ENCODE measurements at places on chromosomes 6 and 20. TPM values are rescaled to one million over a fixed set of nuclear protein-coding genes. Genes with fewer than 3 reads are reported as not detected.

DNA sequence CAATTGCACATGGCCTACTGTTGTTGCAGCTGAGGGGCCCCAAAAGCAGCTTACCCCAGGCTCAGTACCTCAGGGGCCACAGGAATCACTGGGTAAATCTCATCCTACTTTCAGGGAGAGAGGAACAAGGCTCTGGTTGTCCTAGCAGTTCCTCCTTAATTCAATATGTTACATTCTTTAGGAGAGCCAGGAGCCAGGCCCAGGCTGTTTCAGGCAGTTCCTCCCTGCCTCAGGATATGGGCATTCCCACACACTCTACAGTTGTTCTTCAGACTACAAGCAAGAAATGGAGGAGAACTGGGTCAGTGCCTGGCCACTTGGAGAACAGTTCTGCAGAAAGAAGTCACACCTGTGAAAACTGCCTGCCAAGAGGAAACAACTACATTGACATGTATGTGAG, 9.6 kb upstream of the BTN3A2 start:
- no peak overlapping the region for H3K4me3 ChIP-seq
- H3K27me3 ChIP-seq = peaks cover 2% of the 10 kb centered on the region
- H3K4me1 ChIP-seq = peaks cover 19% of the 10 kb centered on the region
- no peak for DNase-seq
- no peaks in the 10 kb centered on the region for H3K36me3 ChIP-seq
- H3K27ac ChIP-seq = no peak overlapping the region

Gene EYS
- not detected for total RNA-seq

DNA sequence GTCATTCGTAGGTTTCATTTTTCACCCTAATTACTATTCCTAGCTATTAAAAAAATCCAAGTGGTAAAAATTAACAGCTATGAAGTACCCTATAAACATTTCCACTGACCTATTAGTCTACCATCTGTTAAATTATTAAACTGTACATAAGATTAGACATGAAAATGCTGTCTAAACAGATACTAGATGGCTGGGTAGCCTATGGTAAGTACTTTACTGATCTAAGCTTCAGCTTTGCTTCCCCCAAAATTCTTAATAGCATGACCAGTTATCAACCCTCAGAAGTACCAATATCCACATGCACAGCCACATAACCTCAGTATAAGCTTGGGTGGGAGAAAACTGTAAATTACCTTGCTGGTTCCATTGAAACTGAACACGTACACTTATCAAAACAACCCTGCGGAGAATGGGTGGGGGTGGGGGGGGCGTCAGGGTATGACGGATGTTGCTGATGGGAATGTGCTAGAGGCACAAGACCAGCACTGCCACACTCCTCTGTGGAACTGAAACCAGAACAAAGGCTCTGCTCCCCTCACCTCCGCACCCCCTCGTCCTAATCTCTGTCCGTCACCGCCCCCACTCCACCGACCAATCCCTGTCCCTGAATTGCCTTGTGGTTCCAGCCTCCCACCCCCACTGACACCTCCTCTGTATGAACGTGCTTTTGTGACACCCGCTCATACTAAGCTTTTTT, 45.3 kb downstream of the B4GALT5 start:
- peak overlapping the region; percentile 70 for H3K4me3 ChIP-seq
- H3K27me3 ChIP-seq = peaks cover 2% of the 10 kb centered on the region
- H3K27ac ChIP-seq = peak overlapping the region; percentile 84
- DNase-seq = peak; percentile 78

- H3K4me1 ChIP-seq = peaks cover 8% of the 10 kb centered on the region
- H3K27ac ChIP-seq = no peak overlapping the region
- no peak for DNase-seq
- H3K36me3 ChIP-seq = no peaks in the 10 kb centered on the region
- H3K27me3 ChIP-seq = peaks cover 65% of the 10 kb centered on the region
These were observed 16.2 kb downstream of the FOXC1 start for GRCh38 chr6:1625794-1626435.

DNA sequence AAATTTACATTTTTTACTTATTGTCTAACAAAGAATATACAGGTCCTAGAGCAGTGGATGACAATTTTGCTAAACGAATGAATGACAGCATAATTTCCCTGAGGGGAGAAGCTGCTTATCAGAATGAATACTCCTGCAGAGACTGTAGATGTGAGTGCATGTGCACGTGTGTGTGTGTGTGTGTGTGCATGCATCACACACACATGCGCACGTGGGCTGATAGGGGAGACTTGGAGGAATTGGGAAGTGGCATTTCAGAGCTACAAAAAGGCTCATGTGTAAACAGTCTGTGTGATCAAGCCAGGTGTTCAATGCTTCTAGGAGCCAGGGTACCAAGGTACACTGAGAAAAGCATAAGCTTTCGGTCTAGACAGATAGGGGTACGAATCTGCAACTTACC, 93.5 kb upstream of the SASH1 start:
- H3K27me3 ChIP-seq = peaks cover 16% of the 10 kb centered on the region
- no peak overlapping the region for H3K4me3 ChIP-seq
- DNase-seq = no peak
- no peaks in the 10 kb centered on the region for H3K36me3 ChIP-seq
- H3K4me1 ChIP-seq = no peaks in the 10 kb centered on the region
- H3K27ac ChIP-seq = no peak overlapping the region

DNA sequence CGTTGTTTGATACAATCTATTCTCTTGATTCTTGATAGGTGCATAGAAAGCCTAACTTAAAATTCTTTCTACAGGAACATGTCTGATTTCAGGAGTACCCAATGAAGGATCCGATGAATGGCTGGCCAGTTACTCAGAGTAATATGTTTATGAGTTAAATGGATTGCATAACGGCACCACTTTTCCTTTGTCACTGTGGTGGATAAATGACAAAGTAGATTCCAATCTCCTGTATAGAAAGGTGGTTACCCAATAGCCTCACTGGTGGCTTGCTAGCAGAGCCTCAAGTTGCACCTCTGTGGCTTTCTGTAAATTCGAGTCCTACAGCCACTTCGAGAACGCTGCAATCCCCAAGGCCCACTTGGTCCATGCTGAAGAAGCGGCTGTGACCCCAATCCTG, 28.4 kb downstream of the LHFPL5 start:
- H3K27me3 ChIP-seq = no peaks in the 10 kb centered on the region
- H3K4me1 ChIP-seq = no peaks in the 10 kb centered on the region
- no peak for DNase-seq
- H3K4me3 ChIP-seq = no peak overlapping the region
- H3K36me3 ChIP-seq = peaks cover 48% of the 10 kb centered on the region

- H3K36me3 ChIP-seq = no peaks in the 10 kb centered on the region
- no peak for DNase-seq
- no peak overlapping the region for H3K27ac ChIP-seq
These were observed 566.2 kb upstream of the NRSN1 start for GRCh38 chr6:23559587-23560343.

GRCh38 chr6:29723262-29723665, at the start of gene HLA-F:
Gene HLA-F, plus strand, starts transcription at chr6:29723434. Its CDS starts 30 bp downstream, at chr6:29723464.
- H3K27ac ChIP-seq = peak within 1 kb of the TSS; percentile 76
- H3K27me3 ChIP-seq = no peaks in the 10 kb centered on the region
- DNase-seq = peak; percentile 85
- H3K36me3 ChIP-seq = peaks cover 47% of the 10 kb centered on the region

- DNase-seq = no peak
- H3K36me3 ChIP-seq = no peaks in the 10 kb centered on the region
These were observed 34.1 kb upstream of the LAMA4 start for GRCh38 chr6:112288475-112288874.

DNA sequence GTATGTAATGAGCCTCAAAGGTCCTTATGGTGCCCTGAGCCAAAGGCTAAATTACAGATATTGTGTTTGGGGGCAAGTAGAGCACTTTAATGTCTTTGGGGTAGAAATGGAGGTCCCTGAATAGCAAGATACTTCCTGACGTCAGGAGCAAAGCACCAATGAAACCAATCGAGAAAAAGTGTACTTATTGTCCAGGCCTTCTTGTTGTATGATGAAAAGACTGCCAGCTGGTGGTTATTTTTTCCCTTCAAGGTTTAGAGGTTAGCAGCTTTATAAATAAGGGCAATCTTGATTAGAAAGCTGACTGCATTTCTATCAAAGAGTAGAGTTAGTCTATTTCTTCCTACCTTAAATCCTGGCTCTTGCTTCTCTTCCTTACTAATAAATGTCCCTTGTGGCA, 76.1 kb upstream of the HSF2 start:
- H3K4me1 ChIP-seq = peaks cover 11% of the 10 kb centered on the region
- no peak overlapping the region for H3K27ac ChIP-seq
- no peak for DNase-seq

GRCh38 chr6:54284161-54284860, 23.9 kb upstream of the TINAG start:
- H3K27ac ChIP-seq = no peak overlapping the region
- H3K4me1 ChIP-seq = no peaks in the 10 kb centered on the region
- H3K36me3 ChIP-seq = no peaks in the 10 kb centered on the region
- no peaks in the 10 kb centered on the region for H3K27me3 ChIP-seq
- H3K4me3 ChIP-seq = no peak overlapping the region
- DNase-seq = no peak

DNA sequence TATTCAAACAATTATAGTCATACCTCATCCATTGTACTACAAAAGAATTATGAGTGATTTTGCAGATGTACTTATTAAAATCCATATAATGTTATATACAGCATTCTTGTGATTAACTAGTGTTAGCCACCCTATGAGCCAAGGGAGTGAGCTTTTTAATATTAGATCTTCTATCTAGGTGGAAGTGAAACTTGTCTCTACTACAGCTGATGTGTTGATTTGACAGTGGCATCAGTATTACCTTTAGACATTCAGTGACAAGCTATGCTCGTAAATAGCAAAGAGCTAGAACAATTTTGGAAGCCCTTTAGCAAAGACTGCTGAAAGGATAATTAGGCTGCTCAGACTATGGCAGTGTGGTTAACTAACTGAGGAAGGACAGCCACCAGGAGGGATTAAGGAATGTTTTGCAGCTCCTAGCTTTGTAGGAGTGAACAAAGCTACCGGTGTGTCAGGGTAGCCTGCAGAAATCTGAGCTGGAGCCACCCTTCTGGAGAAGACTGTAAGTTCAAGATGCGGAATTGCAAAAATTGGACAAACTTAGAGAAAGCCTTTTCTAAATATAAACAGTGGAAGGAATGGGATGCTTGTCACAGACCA, 73.7 kb downstream of the AFG1L start:
- no peak overlapping the region for H3K27ac ChIP-seq
- H3K4me3 ChIP-seq = no peak overlapping the region
- H3K36me3 ChIP-seq = no peaks in the 10 kb centered on the region
- no peaks in the 10 kb centered on the region for H3K4me1 ChIP-seq
- no peaks in the 10 kb centered on the region for H3K27me3 ChIP-seq

Gene ZSCAN9
- 5.6 TPM for total RNA-seq

Gene CALHM5
- not detected for total RNA-seq

Gene KHDC1
- total RNA-seq = 8.5 TPM

DNA sequence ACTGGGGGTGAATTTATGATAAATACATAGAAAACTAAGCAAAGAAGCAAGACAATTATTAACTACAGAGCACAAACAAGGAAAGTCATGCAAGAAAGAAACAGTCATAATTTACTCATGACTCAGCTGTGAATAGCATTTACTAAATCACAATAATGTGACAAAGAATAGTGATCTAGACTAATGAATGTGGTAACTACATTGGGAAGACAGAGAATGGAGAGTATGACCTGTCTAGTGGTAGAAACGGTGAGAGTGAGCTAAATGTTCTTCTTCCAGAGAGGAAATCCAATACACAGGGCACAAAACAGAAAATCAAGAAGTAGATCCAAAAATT, 153.5 kb upstream of the DST start:
- peaks cover 5% of the 10 kb centered on the region for H3K27me3 ChIP-seq
- H3K4me3 ChIP-seq = no peak overlapping the region
- no peaks in the 10 kb centered on the region for H3K4me1 ChIP-seq

Gene BEND6
- total RNA-seq = not detected

DNA sequence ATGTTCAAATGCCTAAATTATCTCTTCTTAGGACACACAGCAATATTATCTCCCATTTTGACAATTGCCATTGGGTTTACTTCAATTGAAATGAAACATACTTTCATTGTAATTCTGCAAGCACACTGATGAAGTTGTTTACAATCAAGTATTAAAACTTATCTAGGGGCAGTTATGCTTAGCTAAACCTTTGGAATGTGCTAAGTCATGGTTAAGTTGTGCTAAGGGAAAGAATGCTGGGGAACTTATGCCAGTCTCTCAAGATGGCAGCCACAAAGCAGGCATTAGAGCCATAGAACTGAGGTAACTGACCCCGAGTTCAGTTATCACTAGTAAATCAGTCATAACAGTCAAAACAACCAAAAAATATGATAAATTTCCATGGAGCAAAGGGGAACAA, 59.1 kb upstream of the NT5E start:
- H3K4me1 ChIP-seq = no peaks in the 10 kb centered on the region
- no peak overlapping the region for H3K4me3 ChIP-seq
- no peak for DNase-seq
- no peaks in the 10 kb centered on the region for H3K36me3 ChIP-seq
- no peak overlapping the region for H3K27ac ChIP-seq

DNA sequence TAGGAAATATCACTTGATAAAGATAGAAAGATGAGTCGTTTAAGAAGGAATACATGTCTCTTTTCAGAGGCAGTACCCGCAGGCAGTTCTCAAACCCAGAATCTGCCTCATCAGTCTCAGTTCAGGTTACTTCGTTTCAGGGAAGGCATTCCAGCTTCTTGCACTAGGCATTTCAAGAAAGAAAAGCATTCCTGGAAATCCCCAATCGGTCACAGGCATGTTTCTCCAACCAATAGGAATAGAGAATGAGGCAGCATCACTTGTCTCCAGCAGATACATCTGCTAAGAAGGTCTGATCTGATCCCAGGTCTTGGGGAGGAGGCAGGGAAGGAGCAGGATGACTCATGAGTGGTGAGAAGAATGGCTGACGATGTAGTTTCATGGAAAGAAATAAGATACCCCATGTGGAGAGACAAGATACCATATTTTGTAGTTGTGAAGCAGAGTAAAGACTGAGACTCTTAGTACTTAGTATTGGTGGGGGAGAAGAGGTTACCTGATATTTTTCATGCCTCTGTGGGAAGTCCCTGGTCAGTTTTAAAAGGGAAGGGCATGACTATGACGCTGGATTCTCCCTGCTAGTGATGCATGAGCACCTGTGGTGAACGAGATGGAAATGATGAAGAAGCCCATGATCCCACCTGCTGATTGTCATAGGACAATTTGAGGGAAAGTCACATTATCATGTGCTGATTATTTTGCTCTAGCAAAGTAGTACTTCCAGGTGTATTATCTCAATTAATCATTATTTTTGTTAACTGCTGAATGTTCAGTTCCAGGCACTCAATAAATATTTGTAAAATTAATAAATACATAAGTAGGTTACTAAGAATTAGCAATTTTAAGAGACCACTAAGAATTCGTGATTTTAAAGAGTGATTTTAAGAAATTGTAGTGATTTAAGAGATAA, 20.3 kb upstream of the HLA-DRB1 start:
- H3K36me3 ChIP-seq = peaks cover 5% of the 10 kb centered on the region
- no peak overlapping the region for H3K27ac ChIP-seq
- H3K4me1 ChIP-seq = peaks cover 21% of the 10 kb centered on the region
- no peak overlapping the region for H3K4me3 ChIP-seq
- H3K27me3 ChIP-seq = no peaks in the 10 kb centered on the region
- DNase-seq = peak; percentile 60
